ENCODE measurements at places on chromosomes 1 and 21.

DNA sequence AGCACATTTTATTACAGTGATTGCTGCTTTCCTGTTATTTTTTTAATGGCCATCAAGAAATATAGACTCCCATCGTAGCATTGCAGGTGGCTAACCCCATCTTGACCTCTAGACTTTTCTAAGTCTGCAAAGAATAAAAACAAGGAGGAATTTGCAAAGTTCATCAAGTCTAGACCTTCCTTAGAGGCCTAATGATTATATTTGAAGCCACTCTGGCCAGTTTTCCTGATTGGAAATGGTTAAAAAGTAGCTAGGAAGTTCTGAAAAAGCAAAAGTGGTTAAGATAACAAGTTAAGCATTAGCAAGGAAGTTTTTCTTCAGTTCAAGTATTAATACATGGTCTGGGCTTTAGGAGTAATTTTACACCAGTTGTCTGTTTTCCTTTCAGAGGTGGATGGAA, 16.7 kb upstream of the KCNJ15 start:
- DNase-seq: no peak

DNA sequence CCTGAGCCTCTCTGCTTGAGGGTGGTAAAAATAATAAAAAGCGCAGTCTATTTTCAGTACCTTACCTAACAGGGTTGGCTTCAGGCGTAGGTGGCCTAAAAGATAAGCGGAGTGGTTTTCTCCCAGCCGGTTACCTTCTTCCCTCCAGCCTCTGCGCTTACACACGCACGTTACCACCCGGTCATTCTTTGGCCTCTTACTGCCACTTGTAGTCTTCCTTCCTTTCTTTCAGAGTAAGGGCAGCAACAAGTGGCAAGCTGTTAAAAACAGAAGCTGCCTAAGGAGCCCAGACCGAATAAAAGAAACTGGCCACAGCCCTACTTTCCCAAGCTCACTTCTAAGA, 35.4 kb downstream of the CLCA1 start:
- DNase-seq: no peak

GRCh38 chr1:112800289-112800688, 85.2 kb upstream of the PPM1J start:
- DNase-seq: no peak

GRCh38 chr1:19456968-19457441, 28.3 kb downstream of the CAPZB start:
- DNase-seq: no peak

- no peak for DNase-seq
Observed at GRCh38 chr1:116497656-116498055, 73.2 kb downstream of the CD58 start.

DNA sequence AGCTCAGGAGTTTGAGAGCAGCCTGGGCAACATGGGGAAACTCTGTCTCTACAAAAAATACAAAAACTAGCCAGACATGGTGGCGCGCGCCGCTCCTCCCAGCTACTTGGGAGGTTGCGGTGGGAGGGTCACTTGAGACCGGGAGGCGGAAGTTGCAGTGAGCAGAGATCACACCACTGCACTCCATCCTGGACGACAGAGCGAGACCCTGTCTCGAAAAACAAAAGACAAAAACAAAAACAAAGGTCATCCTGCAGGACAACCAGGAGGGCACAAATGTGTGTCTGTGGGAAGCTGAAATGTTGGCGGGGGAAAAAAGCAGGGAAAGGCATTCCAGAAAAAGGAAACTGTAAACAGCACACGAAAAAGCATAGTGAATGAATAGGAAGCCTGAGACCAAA, 104.1 kb upstream of the HNRNPU start:
- DNase-seq: no peak

GRCh38 chr1:100565533-100565932, 27.6 kb downstream of the GPR88 start:
- no peak for DNase-seq

- DNase-seq: no peak
Observed at GRCh38 chr1:227725046-227725445, 10.1 kb downstream of the JMJD4 start.

- no peak for DNase-seq
Observed at GRCh38 chr21:33942426-33942825, 26.8 kb upstream of the ATP5PO start.

- no peak for DNase-seq
Observed at GRCh38 chr1:162383516-162383915, 2.0 kb downstream of the C1orf226 start.

DNA sequence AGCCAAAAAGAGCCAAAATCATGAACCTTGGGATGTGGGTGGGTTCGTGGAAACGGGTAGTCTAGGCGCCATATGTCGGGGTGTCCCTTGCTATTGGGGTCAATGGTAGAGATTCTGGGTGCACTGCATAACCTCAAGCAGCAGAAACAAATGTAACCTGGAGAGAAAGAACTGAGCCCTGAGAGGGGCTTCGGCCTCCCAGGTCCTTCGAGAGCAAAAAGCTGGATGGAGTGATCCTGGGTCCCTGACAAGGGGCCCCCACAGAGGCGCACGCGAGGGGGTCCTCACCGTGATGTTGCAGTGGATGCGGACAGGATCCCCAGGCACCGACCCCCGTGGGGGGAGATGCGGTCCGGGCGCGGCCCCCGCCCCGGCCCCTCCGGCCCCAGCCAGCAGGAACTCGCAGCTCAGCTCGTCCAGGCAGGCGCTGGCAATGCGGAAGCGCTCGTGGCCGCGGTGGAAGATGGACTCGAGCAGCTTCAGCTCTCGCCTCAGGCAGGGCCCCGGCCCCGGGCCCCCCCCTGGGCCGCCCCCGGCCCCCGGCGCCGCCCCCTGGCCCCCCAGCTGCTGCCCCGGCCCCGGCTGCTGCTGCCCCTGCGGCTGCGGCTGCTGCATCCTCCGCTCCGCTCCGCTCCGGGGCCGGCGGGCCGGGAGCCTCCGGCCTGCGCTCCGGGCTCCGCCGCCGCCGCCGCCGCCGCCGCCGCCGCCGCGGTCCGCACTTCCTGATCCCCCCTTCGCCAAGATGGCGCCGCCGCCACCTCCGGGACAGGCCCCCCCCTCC, at the start of gene UBE2Q1:
TSS of gene UBE2Q1 (minus strand) at position 724 of the 781 bp plus-strand sequence. CDS start at position 615, 109 bp downstream.
- DNase-seq: no peak

GRCh38 chr1:154479764-154480421, 22.1 kb upstream of the TDRD10 start:
- no peak for DNase-seq

GRCh38 chr1:28646040-28646439, 2.4 kb upstream of the RNU11 start:
- DNase-seq: no peak

- no peak for DNase-seq
Observed at GRCh38 chr1:2594001-2594640, 7.5 kb downstream of the PRXL2B start.

GRCh38 chr1:223269006-223269405, 95.0 kb downstream of the SUSD4 start:
- no peak for DNase-seq

DNA sequence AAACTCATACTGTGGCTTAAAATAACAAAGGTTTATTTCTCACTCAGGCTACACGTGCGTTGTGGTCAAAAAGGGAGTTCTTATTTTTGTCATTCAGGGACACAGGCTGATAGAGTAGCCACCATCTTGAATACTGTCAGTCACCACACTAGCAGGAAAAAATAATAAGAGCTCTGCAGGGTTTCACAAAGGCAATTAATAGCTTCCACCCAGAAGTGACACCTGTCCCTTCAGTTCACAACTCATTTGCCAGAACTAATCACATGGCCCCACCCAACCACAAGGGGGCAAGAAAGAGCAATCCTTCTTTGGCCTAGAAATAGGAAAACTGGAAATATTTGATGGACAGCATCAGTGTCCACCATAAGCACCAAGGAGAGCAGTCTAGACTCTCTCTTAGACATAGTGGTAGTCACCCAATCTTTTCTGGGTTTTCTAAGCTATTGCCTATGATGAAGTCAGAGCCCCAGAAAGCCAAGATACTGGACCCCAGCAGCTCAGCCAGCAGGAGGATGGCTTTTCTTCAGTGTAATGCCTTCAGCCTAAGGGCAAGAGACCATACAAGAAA, 8.2 kb downstream of the HAPLN2 start:
- no peak for DNase-seq

DNA sequence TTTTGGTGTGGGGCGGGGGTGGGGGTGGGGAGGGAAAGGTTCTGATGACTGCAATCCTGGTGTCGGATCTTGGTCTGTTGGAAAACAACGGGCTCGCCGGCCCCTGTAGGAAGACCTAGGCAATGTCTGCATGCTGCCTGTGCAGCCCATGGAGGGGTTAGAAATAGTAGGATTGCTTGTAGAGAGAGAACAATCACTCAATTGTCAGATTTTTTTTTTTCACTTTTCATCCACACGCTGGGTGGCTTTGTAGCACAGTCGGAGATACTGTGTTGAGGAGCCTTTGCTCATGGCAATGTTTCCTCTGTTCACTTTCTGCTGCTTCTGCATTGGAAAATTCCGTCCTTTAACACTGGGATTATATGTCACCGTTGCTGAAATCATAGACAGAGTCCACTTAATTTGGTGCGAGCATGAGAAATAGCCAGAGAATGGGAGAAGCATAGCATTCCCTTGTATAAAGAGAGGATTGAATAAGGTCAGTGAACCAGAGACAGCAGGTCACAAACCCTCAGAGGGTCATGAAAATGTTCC, 107.5 kb downstream of the MRPS6 start:
- no peak for DNase-seq

DNA sequence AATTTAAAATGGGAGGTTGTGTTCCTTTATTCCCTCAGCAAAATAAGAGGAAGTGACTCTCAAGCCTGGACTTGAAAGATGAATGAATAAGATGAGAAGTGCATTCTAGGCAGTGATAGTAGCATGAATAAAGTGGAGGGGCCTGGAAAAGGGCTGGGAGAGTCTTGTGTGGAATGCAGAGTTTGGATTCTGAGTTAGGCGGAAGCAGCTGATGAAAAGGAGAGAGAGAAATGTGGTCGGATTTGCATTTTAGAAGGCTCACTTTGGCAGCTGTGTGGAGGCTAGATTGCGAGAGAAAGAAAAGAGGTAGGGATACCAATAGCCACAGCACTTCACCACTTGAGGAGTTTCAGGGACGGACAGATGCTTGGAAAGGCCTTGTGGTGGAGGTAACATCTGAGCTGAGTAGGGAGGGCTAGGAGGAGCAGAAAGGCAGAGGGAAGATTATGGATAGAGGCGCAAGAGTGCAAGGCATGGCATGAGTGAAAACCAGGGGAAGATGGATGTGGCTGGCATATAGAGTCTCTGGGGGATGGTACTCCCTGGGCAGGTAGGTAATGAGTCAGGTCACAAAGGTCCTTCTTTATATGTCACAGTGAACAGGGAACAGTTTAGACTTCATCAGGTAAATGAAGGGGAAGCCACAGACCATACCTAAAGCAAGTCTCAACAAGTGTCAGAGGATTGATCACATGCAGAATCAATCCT, 59.6 kb downstream of the ST3GAL3 start:
- DNase-seq: no peak

DNA sequence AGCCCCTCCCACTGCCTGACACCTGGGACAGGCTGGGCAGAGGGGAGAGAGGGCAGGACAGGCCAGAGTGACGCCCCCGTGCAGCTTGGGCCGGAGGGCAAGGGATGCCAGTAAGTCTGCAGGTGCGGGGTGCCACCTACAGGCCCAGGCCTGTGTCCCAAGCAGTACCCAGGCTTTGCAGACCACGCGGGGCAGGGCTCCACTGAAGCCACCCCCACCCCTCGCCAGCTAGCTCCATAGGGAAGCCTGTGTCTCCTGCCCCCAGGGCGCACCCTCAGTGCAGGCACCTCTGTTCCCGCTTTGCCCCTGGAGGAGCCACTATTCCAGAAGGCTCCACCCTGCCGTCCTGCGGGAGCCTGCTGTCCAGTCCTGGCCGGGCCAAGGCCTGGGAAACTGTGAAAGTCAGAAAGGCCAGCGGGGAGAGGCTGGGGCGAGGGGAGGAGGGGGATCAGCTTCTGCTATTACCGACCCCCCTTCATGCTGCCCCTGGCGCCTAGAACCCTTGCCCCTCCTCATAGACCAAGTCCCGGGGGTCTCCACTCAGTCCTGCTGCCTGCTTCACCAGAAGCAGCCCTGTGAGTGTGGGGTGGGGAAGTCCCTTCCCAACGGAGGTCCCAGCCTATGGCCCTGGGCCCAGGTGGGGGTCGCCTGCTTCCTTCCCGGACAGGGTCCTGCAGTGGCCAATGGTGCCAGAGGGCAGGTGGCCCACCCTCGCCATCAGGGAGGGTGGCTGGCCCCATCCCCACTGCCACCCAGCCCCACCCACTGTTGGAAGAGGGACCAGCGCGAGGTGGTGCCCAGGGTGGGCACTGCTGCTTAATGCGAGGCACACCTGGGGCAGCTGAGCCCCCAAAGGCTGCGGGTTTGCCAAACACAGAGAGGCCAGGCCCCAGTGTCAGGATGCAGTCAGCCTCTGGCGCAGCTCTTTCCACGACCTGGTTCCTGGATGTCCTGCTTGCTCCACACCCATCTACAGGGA, 54.4 kb downstream of the KCNAB2 start:
- no peak for DNase-seq

- no peak for DNase-seq
Observed at GRCh38 chr1:77955709-77956108, 23.2 kb downstream of the FUBP1 start.

DNA sequence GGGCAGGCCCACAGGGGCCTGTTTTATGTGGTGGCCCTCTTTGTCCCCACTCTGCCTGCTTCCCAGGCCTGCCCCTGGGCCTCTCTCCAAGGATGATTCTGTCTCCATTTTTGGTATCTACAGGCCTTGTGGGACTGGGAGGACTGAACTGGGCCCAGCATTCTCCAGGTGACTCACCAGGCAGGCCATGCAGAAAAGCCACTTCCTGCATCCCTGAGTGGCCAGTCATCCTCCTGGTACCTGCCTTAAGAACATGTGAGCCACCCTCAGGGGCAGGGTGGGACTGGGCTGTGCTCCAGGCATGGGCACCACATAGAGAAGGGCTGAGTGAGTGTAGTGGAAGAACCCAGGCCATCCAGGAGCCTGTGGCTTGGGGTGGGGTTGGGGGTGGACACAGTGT, 20.0 kb upstream of the BCAR3 start:
- no peak for DNase-seq

DNA sequence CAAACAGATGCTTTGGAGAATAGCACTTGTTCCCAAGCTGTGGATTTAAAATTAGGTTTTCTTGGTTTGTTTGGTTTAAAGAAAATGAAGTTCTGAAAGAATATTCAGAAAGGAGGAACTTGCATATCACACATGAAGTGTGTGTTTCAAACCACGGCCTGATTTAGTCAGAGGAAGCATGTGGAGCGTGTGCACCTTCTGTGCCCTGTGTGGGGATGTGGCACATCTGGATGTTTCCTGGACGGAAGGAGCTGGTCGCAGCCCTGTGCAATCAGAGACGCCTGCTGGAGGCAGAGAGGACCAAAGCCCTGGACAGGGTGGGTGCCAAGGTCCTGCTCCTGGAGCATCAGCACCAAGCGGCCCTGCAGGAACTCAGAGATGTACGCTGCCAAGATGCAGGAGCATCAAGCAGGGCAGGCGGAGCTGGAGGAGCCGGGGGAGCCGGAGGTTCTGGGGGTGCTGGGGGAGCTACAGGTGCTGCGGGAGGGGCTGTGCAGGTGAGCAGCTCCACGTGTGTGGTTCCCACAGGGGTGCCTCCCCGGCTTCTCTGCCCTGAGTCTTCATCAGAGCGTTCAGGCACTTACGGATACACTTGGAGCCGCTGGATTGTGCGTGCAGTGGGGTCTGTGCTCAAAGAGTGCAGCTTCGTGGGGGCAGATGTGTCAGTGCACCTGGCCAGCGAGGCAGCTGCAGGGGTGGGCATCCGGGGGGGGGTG, 45.7 kb downstream of the PCNT start:
- no peak for DNase-seq

GRCh38 chr1:195704028-195704427, 904.2 kb downstream of the KCNT2 start:
- no peak for DNase-seq
